ENCODE measurements at places on chromosomes 16 and 17.

DNA sequence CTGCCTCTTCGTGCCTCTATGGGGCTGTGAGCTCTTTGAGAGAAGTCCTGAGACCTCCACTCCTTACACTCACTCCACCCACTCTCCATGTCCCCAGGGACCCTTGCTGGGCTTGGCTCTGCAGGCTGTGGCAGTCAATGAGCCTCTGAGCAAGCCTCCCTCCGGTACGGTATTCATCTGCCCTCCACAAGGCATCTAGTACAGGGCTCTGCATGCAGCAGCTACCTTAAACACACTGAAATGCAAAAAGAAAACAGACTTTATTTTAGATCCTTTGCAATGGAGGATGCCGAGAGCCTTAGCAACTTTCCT, 38.9 kb upstream of the SMPD3 start:
- no peak for DNase-seq

DNA sequence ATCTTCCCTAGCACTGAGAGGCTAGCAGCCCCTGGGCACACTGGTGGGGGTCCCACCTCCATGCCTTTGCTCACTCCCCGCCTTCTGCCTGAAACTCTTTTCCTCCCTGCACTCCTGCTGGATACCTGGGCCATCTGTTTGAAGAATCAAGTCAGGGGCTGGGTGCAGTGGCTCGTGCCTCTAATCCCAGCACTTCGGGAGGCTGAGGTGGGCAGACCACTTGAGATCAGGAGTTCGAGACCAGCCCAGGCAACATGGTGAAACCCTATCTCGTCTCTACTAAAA, 15.7 kb downstream of the FOXJ1 start:
- DNase-seq = no peak

- DNase-seq = no peak
Observed at GRCh38 chr16:84082110-84082509, 34.6 kb downstream of the MBTPS1 start.

GRCh38 chr17:78779850-78780249, 2.2 kb downstream of the CYTH1 start:
- no peak for DNase-seq

DNA sequence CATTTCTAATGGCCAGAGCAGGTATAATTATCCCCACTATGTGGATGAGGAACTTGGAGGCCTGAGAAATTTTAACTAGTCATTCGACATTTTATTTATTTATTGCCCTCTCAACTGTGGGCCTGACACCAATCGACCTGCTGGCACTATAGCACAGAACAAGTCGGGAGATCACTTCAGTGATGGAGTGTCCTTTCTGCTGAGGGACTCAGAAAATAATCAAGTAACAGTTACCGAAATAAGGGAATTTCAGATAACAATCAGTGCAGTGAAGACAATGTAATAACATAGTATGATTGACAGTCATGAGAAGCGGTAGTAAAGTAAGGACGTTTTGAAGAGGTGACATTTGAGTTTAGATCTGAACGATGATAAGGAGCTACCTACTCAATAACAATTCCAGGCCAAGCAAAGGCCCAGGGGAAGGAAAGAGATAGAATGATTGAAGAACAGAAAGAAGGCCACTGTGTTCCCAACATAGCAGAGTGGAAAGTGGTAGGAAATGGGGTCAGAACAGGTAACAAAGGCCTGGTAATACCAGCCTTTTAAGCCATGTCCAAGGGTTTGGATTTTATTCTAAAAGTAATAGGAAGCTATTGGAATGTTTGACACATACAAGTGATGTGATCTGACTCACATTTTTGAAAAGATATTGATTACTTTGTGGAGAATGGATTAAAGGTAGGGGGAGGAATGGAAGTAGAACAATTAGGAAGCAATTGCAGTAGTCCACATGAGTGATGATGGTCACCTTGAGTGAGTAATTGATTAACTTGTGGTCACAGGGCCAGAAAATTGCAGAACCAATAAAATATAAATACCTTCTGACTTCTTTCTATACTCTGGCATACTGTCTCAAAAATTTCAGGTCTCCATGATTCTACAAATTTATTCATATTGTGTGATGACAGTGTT, 1.4 kb downstream of the STXBP4 start:
- no peak for DNase-seq

DNA sequence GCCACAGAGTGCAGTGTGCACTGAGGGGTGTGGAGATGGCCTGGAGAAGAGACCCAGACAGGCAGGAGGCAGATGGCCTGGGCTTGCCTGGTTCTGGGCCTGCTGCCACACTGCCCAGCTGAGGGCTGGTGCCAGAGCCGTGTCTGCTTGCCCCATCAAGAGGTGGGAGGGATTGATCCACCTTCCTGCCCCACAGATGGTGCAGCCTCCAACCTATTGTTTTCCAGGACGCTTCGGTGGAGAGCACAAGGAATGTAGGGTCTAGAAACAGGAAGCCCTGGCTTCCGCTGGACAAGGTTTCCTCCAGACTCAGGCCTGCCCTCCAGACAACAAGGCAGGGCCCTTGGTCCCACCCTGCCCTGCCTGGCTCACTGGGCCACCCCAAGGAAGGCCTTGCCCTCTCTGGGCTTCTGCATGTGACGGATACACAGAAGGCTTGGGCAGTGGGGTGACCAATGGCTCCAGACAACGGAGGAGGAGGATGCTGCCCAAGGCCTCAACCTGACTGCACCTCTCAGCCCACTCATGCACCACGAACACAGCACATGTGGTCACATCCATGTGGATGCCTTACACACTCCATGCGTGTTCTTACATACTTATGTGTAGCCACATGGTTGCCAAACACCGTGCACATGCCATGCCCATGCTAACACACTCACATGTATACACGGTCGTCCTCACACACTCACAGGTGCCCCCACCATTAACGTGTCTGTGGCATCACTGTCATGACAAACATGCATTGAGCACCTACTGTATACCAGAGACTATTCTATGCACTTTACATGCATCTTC, 6.5 kb upstream of the CDH5 start:
- no peak for DNase-seq

DNA sequence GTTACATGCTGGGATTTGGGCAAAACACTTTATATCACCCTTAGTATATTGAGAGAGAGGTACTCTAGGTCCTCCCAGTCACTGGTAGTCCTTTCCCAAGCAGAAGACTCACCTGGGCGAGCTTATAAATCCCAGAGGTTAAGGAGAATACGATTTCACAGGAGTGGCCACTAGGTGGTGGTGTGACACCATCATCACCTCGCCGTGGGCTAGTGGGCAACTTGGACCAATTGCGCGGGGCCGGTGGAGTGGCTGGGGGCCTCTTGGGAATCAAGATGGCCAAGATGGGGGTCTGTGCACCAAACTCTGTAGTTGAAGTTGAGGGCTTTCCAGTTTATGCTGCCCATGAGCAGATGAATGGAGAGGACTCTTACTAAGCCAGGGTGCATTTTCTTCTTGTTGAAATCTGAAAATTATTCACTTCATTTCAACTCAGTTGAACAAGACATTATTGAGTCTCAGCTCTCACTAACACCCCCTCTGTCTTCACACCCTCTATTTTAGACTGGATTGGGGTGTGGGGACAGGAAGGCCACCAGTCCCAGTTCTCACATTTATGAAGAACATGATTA, 38.2 kb upstream of the PIRT start:
- no peak for DNase-seq

- no peak for DNase-seq
Observed at GRCh38 chr17:1720856-1721386, 3.6 kb upstream of the WDR81 start.

- DNase-seq = no peak
Observed at GRCh38 chr17:73007407-73007806, 85.1 kb downstream of the SLC39A11 start.

DNA sequence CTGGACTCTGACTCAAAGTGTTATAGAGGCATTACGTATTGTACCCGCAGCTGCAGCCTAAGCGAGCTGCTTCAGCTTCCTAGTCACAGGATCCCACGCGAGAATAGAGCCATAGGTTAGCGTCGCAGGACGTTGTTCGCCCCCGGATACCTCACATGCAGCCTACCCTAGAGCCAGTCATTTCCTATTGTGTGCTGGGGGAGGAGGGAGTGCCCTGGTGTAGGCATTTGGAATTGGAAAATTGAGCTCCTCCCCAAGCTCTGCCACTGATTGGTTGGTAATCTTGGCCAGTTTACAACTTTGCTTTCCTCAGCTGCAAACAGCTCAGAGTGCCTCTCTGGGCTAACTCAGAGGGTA, 530 bp downstream of the NAA60 start:
- DNase-seq = no peak

DNA sequence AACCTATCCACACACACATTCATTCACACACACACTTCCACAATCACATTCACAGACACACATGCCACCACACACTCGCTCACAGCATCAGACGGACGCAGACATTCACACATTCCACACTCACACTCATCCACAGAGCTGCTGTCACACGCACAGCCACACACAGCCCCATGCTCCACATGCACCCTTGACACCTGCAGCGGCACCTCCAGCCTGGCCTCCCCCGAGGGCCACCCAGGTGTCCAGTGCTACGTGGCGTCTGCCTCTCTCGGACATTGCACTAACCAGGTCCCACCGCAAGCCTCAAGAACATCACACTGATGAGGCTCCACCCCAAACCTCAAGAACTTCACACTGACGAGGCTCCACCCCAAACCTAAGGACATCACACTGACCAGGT, 155.2 kb downstream of the RBFOX3 start:
- DNase-seq = no peak

GRCh38 chr17:14593956-14594355, 293.1 kb downstream of the HS3ST3B1 start:
- DNase-seq = no peak

GRCh38 chr17:65953316-65954147, 238.4 kb downstream of the CEP112 start:
- DNase-seq = no peak

- no peak for DNase-seq
Observed at GRCh38 chr16:87924041-87924810, 12.1 kb downstream of the CA5A start.

GRCh38 chr17:13727441-13728171, 125.9 kb upstream of the HS3ST3A1 start:
- no peak for DNase-seq

GRCh38 chr16:80387318-80387921, 153.4 kb upstream of the DYNLRB2 start:
- no peak for DNase-seq

DNA sequence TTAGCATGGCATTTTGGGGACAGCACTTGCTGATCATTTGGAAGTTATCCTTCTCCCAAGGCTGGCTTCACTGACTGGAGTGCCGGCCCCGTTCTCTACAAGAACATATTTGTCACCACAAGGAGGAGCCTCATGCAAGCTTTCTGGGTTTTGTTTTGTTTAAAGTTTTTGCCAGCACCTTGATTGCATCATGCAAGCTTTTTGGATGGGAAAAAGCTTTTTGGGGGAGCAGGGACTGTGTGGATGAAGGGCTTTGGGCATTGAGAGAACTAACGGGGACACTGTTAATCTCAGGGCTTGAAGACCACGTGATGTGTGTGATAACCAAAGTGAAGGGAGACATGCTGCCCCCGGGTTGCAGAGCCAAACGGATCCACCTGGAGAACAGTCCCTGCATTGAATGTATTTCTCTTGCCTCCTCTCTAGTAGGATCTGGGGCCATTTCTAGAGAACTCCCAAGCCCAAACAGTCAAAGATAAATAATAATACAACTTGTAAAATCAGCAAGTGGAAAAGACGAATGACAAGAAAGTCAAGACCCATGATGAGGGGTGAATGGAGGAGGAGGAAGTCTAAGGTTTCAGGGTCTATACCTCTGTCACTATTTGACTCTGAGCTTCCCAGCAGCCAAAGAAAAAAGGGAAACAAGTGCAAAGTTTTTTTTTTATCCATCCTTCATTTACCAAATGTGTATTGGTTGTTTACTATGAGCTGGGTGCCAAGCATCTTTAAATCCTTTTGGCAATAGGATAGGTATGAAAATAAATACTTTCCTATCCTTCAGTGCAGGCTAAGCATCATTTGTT, 17.2 kb downstream of the TMEM114 start:
- DNase-seq = no peak

DNA sequence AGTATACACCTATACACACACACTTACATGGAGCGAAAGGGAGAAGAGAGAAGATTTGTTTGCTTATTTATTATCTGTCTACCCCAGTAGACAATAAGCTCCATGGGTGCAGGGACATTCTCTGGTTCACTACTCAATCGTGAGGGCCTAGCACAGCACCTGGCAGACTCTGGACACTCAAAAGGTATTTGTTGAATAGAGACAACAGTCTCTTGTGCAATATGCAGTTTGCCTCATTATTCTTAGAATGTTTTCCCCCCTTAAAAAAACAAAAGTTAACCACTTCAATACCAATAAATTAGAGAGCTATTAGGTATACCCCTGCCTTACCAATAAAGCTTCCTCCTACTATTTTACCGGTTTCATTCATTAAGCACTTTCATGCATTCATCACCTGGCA, 2.0 kb downstream of the AKAP10 start:
- no peak for DNase-seq

GRCh38 chr17:1797323-1797722, 32.4 kb downstream of the SMYD4 start:
- no peak for DNase-seq

DNA sequence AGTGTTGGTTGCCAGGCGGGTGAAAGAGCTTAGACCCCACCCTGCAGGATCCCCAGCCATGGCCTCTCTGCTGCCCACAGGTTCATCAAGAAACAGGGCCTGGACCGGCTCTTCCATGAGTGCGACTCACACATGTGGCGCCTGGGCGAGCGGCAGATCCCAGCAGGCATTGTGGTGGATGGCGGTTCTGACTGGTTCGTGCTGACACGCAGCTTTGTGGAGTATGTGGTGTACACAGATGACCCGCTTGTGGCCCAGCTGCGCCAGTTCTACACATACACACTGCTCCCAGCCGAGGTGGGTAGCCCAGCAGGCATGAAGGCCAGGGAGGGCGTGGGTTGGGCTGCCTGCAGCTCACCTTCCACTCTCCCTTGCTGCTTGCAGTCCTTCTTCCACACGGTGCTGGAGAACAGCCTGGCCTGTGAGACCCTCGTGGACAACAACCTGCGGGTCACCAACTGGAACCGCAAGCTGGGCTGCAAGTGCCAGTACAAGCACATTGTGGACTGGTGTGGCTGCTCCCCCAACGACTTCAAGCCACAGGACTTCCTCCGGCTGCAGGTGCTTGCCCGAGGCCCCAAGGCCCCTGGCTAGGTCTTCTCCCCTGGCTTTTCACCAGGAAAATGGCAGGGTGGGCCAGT, 9.9 kb downstream of the XYLT2 start:
- no peak for DNase-seq

DNA sequence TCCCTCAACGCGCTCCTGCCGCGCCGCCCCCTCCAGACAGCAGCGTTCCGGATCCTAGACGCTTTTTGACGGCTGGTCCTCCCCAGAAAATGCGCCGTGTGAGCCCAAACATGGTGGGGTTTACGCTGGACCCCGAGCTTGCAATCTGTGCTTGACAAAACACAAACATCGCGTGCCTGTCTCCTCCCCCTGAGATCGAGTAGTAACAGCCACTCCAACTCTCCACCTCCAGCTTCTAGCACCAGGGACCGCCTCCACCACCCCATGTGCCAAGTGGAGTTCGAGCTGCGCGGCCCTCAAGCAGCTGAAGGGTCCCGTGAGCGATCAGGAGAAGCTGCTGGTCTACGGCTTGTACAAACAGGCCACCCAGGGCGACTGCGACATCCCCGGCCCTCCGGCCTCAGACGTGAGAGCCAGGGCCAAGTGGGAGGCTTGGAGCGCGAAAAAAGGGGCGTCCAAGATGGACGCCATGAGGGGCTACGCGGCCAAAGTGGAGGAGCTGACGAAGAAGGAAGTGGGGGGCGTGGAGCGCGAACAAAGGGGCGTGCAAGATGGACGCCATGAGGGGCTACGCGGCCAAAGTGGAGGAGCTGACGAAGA, 656 bp upstream of the GEMIN4 start:
- DNase-seq = no peak

GRCh38 chr17:4516735-4517134, 18.1 kb downstream of the SPNS2 start:
- DNase-seq = no peak

- DNase-seq = no peak
Observed at GRCh38 chr17:56074361-56074890, 78.8 kb upstream of the ANKFN1 start.

Measured in KG1 (cell line).